ENCODE measurements at places on chromosomes 6 and 20. TPM values are rescaled to one million over a fixed set of nuclear protein-coding genes. Genes with fewer than 3 reads are reported as not detected.

DNA sequence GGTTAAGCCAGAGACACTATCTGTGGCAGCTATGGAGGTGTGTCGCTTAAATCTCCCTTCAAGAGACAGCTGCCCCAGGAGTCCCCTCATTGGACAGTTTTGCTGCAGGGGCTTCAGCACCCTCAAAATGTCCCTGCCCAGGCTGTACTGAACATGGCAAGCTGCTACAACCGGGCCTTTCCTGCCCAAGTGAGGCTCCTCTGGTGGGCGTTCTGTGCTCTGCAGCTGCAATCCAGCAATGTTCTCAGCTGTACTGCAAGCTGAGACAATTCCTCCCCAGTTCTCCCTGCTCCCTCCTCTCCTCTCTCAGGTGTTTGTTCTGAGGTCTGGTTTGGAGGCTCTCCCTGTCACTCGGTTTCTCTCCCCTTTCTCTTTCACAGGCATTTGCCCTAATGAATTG lies 190.8 kb upstream of the LAMP5 start:
- no peak for DNase-seq

GRCh38 chr20:62323146-62323979 lies 20.6 kb downstream of the ADRM1 start:
- no peak for DNase-seq

- DNase-seq, result no peak
Measured at GRCh38 chr6:157853902-157854502, 31.0 kb downstream of the SNX9 start.

DNA sequence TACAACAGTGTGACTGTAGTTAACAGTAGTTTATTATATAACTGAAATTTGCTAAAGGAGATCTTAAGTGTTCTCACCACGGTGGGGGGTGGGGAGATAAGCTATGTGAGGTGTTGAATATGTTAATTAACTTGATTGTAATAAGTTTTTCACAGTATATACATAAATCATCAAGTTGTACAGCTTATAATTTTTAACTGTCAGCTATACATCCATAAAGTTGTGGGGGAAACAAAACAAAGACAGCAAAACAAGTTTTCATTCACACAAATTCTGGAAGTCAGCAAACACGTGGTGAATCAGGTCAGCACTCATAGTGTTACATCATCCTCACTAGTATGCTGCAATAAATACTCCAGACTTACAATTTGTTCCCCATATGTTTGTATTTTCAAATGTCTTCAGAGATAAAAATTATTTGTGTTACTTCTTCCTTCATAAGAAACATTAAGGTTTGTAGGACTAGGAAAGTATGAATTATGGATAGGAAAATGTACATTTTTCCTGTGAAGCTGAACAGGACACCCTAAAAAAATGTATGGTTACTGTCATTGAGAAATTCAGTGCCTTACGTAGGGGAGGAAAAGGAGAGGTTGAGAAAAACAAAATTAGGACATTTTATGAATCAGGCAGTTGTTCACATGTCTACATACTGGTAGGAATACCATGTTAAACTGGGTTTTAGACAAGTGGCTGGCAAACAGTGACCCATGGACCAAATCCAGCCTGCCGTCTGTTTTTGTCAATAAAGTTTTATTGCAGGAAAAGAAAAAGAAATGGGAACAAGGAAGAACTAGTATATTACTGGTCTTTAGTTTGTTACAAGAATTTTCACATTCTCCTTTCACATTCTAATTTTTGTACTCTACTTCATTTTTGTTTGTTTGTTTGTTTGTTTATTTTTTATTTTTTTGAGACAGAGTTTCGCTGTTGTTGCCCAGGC lies 6.0 kb downstream of the SUMO4 start:
- no peak for DNase-seq

DNA sequence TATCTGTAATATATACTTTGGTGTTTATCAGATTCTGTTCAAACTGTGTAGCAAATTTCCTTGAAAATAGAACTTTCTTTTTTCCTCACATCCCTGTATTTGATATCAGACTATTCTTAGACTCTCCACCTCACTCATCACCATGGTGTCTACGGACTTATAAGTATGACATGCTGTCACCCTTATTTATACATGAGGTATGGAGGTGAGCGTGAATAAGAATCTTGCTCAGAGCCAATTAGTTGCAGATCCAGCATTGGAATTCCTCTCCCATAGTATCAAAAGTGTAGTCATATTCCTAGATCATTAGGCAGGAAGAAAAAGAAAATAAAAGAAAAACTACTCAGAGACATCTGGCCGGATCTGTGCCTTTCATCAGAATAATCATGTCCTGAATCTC lies 43.0 kb downstream of the TPD52L1 start:
- DNase-seq, result no peak

DNA sequence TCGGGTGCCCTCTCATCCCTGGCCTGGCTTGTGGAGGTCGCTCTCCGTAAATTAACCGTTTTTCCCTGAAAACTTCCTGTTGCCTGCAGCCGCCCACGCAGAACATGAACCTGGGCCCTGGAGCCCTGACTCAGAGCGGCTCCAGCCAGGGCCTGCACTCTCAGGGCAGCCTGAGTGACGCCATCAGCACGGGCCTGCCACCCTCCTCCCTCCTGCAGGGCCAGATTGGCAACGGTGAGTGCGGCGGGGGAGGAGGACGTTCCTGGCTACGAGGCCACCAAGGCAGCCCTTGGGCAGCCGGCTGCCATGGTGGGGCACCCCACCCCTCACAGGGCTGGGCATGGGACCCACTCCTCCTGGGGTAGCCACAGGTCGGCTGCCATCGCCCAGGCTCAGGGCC lies 17.8 kb downstream of the SS18L1 start:
- DNase-seq, result no peak

The ELOVL2 gene
- total RNA-seq, result 0.07 TPM

The CST4 gene
- total RNA-seq, result not detected

Data from activated T-cell treated with anti-CD3 and anti-CD28 coated beads, Interleukin-2, amount 50 U/mL, for 72 hours (primary cell).